ENCODE measurements at places on chromosomes 12 and 14.

- H3K4me3 ChIP-seq, result no peak overlapping the region
- no peaks in the 10 kb centered on the region for H3K4me1 ChIP-seq
- no peaks in the 10 kb centered on the region for H3K36me3 ChIP-seq
- no peak overlapping the region for H3K27ac ChIP-seq
- no peak for DNase-seq
Observed at GRCh38 chr12:47124451-47124850, 44.7 kb upstream of the AMIGO2 start.

- peaks cover 9% of the 10 kb centered on the region for H3K4me1 ChIP-seq
- no peak for DNase-seq
- H3K27ac ChIP-seq, result no peak overlapping the region
- H3K4me3 ChIP-seq, result peak overlapping the region; percentile 60
- no peaks in the 10 kb centered on the region for H3K27me3 ChIP-seq
- H3K36me3 ChIP-seq, result no peaks in the 10 kb centered on the region
Observed at GRCh38 chr12:2165927-2166326, 113.1 kb downstream of the CACNA1C start.

DNA sequence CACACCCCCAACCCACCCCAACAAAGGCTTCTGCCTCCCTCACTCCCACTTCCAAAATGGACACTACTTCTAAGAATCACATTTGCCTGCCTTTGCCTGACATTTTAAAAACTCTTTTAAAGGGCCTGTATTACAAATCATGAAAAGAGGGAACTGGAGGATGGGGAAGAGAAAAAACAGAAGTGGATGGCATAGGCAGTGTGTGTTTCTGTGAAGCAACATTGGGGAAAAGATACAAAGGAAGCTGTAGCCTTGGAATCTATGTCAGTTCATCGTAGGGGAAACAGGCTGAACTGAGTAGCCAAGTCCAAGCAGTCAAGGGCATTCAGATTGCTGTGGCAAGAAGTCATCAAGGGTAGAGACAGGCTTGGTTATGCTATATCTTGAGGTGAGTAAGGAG, 273.9 kb downstream of the BTG1 start:
- no peak overlapping the region for H3K4me3 ChIP-seq
- H3K4me1 ChIP-seq, result no peaks in the 10 kb centered on the region
- H3K27ac ChIP-seq, result no peak overlapping the region
- no peak for DNase-seq
- H3K36me3 ChIP-seq, result no peaks in the 10 kb centered on the region

- no peak for DNase-seq
- H3K27ac ChIP-seq, result no peak overlapping the region
- no peak overlapping the region for H3K4me3 ChIP-seq
Observed at GRCh38 chr14:33846100-33846824, 104.6 kb downstream of the EGLN3 start.

DNA sequence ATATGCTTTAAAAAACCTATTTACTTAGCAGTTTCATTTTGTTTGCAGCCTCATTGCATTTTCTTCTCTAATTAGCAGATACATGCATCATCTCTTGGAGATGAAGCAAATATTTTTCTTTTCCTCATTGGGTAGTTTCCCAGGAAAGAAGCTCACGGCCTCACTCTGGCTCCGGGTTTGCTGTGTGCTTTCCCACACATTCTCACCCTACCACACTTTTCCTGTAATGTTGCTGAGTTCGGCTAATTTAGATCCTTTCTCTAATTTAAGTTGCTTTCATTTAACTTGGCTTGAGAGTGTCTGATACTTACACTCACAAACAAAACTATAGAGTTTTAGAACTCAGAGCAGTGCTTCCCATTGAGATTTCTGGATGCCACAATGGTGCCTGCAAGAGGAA, 928.2 kb downstream of the NRXN3 start:
- H3K27me3 ChIP-seq, result peaks cover 21% of the 10 kb centered on the region
- H3K36me3 ChIP-seq, result no peaks in the 10 kb centered on the region
- no peak for DNase-seq

Measured in endodermal cell (in vitro differentiated cells).